ENCODE measurements at places on chromosomes 1 and 21. TPM values are rescaled to one million over a fixed set of nuclear protein-coding genes. Genes with fewer than 3 reads are reported as not detected.
A peak's percentile ranks its signal among the peaks of the same experiment; 100 is the strongest.

Gene MCM3AP
- 92.1 TPM for total RNA-seq

GRCh38 chr1:87329051-87329525 is 408 bp downstream of the LMO4 start:
- H3K4me3 ChIP-seq, result peak overlapping the region; percentile 95
- peaks cover 5% of the 10 kb centered on the region for H3K36me3 ChIP-seq
- H3K27me3 ChIP-seq, result peaks cover 20% of the 10 kb centered on the region
- peak overlapping the region; percentile 89 for H3K27ac ChIP-seq

DNA sequence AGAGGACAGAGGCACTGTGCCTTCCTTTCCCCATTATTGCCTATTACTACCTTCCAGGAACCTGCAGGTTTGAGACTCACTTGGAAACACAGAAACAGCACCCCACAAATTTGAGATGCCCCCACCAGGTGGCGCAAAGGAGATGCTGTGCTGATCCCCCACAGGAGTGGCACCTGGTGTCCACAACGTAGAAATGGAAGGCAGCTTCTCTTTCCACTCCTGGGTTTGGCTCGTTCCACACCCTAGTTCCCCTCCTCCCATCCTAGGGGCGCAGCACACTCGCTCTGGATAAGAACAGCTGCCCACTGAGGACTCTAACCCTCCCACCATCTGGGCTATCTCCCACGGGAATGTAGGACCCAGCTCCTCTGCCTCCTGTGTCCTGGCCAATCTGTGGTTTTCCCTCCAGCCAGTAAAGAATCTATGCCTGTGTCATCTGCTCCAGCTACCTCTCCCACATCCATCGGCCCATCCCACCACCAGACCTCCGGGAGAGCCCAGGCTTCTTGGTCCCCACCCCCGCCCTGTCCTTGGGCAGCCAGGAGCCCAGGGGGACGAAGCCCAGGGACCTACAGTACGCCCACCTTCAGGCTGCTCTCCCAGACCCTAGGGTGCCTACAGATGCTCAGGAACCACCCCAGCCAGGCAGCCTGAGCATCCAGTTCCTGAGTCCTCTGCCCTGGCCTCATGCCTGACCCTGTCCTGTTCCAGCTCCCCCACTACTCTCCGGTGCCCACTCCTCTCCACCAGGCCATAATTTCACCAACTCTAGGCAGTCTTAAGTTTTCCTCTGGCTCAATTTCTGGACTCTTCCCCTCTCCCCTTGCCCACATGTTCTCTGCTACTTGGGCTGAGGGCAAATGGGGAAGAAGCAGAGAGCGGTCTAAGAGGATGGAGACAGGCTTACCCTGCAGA is 549 bp downstream of the THBS3 start:
- peak overlapping the region; percentile 90 for H3K27ac ChIP-seq
- peak; percentile 89 for DNase-seq
- H3K27me3 ChIP-seq, result peaks cover 21% of the 10 kb centered on the region
- peaks cover 31% of the 10 kb centered on the region for H3K4me1 ChIP-seq
- H3K36me3 ChIP-seq, result peaks cover 13% of the 10 kb centered on the region

- H3K27ac ChIP-seq, result no peak overlapping the region
- H3K36me3 ChIP-seq, result peaks cover 11% of the 10 kb centered on the region
- peaks cover 20% of the 10 kb centered on the region for H3K4me1 ChIP-seq
- DNase-seq, result no peak
- no peak overlapping the region for H3K4me3 ChIP-seq
Measured at GRCh38 chr1:233086961-233087881, 136.8 kb downstream of the NTPCR start.

DNA sequence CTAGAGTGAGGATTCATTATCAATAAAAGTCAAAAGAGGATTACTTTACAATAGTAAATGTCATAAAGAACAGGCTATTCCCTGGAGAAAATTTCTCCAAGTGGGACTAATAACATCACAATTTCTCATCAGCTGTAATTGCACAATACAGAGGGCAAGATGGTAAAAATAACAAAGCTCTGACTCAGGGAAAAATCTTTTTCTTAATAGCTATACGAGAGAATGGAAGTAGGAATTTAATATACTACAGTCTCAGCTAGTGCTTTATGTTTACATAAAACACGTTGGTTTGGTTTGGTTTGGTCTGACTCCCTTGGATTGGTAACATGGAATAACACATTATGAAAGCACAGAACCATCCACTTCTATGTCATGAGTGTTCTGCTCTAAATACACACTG is 397.6 kb downstream of the LRRIQ3 start:
- DNase-seq, result no peak
- no peaks in the 10 kb centered on the region for H3K4me1 ChIP-seq
- H3K27ac ChIP-seq, result no peak overlapping the region
- H3K4me3 ChIP-seq, result no peak overlapping the region
- no peaks in the 10 kb centered on the region for H3K36me3 ChIP-seq
- H3K27me3 ChIP-seq, result no peaks in the 10 kb centered on the region

- no peak overlapping the region for H3K4me3 ChIP-seq
- H3K27me3 ChIP-seq, result no peaks in the 10 kb centered on the region
Measured at GRCh38 chr1:181061891-181062835, 26.3 kb upstream of the IER5 start.

Gene SLC45A3
- 9.2 TPM for total RNA-seq

Gene DENND2D
- total RNA-seq, result 3.6 TPM

DNA sequence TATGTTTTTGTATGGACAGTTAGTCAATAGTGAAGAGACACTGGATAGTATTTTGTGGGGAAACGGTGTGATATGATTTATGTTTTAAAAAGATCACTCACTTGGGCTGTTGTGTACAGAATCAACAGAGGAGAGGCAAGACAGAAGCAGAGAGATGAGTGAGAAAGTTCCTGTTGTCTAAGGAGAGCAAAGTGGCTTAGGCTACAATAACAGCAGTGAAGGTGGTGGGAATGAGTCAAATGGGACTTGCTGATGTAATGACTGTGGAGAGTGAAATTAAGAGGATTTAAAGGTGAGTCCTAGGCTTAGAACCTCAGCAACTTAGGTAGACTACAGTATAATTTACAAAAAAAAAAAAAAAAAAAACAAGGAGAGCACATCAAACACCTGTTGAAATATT is 169.2 kb upstream of the HP1BP3 start:
- H3K27me3 ChIP-seq, result no peaks in the 10 kb centered on the region
- no peak overlapping the region for H3K27ac ChIP-seq
- peaks cover 3% of the 10 kb centered on the region for H3K4me1 ChIP-seq
- H3K36me3 ChIP-seq, result no peaks in the 10 kb centered on the region

Gene OR2G6
- not detected for total RNA-seq

DNA sequence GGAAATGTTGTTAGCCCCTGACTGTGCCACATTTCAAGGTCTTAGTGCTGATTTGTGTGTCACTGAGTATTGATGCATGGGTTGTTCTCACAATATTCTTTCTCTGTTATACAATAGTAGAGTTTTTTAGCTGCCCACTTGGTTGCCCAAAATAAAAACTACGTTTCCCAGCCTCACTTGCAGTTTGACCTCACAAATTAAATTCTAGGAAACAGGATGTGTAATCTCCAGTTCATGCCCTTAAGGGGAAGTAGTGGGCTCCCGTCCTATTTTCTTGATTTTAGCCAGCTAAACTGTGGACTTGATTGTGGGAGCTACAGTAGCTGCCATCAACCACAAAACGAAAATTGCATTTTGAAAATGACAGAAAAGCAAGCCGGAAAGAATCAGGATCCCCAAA is 27.3 kb upstream of the LAMC1 start:
- H3K36me3 ChIP-seq, result no peaks in the 10 kb centered on the region
- H3K27ac ChIP-seq, result peak overlapping the region; percentile 48
- no peak for DNase-seq
- H3K4me3 ChIP-seq, result no peak overlapping the region
- no peaks in the 10 kb centered on the region for H3K27me3 ChIP-seq
- H3K4me1 ChIP-seq, result no peaks in the 10 kb centered on the region

Gene OPTC
- total RNA-seq, result 0.36 TPM

DNA sequence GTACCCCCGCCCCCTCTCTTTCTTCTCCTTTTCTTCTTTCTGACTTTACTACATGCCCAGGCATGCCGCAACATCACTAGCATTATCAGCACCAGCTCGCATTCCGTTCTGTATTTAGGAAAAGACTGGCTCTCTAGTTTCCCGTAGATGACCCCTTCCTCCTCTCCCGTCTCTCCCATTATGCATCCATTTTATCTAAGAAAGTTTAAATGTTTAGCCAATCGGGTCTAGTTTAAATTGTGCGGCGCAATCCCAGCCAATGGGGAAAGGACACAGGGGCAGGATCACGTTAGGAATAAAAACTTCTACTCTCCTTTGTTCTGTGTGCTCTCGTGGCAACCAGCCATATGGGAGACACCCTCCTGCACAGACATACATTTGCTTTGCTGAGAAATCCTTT is 2.3 kb upstream of the KRTAP10-7 start:
- no peaks in the 10 kb centered on the region for H3K36me3 ChIP-seq
- peak overlapping the region; percentile 27 for H3K27ac ChIP-seq
- no peak for DNase-seq
- no peak overlapping the region for H3K4me3 ChIP-seq

Gene CEP350
- total RNA-seq, result 39.2 TPM

GRCh38 chr1:157725221-157725577 is 24.6 kb upstream of the FCRL3 start:
- no peak overlapping the region for H3K27ac ChIP-seq
- DNase-seq, result no peak
- H3K4me1 ChIP-seq, result no peaks in the 10 kb centered on the region
- peaks cover 7% of the 10 kb centered on the region for H3K36me3 ChIP-seq

DNA sequence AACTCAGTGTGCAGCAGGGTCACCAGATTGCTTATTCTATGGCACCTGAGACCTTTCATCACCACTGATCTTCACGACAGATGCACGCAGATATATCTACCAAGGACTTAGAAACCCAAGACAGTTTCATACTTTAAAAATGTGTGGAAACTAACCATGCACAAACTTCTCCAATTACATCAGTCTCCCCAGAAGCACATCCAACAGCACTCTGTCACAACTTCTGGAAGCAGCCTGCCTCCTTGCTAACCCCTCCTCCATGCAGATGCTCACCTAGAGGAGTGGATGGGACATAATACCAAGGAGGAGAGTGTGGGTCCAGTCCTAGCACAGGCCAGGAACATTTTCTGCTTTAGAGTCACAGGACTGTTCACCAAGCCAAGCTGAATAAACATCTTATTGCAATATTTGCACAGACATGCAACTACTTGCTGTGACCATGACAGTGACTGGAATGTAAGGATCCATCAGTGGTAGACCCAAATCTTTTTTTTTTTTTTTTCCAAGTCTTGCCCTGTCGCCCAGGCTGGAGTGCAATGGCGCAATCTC is 69.4 kb downstream of the HIVEP3 start:
- peaks cover 4% of the 10 kb centered on the region for H3K27me3 ChIP-seq
- H3K36me3 ChIP-seq, result no peaks in the 10 kb centered on the region

GRCh38 chr21:44530903-44531605 is 8.9 kb downstream of the KRTAP10-1 start:
- H3K36me3 ChIP-seq, result peaks cover 10% of the 10 kb centered on the region
- DNase-seq, result no peak
- no peak overlapping the region for H3K27ac ChIP-seq
- H3K4me1 ChIP-seq, result no peaks in the 10 kb centered on the region
- no peak overlapping the region for H3K4me3 ChIP-seq

Gene AMY2B
- 3.4 TPM for total RNA-seq

GRCh38 chr21:25737421-25737820 is 2.6 kb downstream of the GABPA start:
- peaks cover 13% of the 10 kb centered on the region for H3K36me3 ChIP-seq
- no peak overlapping the region for H3K27ac ChIP-seq
- H3K4me3 ChIP-seq, result no peak overlapping the region
- DNase-seq, result no peak
- H3K27me3 ChIP-seq, result peaks cover 16% of the 10 kb centered on the region

- H3K36me3 ChIP-seq, result no peaks in the 10 kb centered on the region
- no peak overlapping the region for H3K27ac ChIP-seq
- DNase-seq, result no peak
- H3K4me1 ChIP-seq, result peaks cover 12% of the 10 kb centered on the region
- H3K27me3 ChIP-seq, result no peaks in the 10 kb centered on the region
Measured at GRCh38 chr1:99650030-99650429, 4.1 kb downstream of the PALMD start.

DNA sequence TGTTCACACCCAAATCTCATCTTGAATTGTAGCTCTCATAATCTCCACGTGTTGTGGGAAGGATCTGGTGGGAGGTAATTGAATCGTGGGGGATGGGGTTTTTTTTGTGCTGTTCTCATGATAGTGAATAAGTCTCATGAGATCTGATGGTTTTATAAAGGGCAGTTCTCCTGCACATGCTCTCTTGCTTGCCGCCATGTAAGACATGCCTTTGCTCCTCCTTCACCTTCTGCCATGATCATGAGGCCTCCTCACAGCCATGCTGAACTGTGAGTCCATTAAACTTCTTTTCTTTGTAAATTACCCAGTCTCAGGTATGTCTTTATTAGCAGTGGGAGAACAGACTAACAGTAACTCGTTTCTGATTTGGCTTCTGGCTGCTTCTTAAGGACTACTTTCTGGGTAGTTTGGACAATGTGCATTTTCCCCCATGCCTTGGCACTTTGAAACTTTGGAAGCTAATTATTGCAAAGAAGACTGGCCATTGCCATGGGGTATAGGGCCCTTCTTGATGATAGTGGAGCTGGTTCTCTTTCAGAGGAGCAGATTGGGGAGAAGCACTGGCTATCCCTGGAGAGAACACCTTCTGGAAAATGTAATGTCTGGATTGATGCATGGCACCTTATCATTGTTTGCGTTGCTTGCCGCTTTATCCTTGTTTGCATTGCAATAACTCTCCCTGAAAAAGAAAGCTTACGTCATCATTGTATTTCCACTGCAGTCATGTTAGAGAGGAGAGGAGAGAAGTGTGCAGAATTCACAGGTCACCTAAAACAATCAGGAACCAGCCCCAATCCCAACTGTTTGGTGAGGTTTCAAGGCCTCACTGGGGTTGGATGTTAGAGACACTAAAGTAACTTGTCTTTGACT is 5.9 kb downstream of the CNIH3 start:
- peaks cover 26% of the 10 kb centered on the region for H3K27me3 ChIP-seq
- H3K4me1 ChIP-seq, result peaks cover 22% of the 10 kb centered on the region
- H3K36me3 ChIP-seq, result peaks cover 3% of the 10 kb centered on the region
- H3K4me3 ChIP-seq, result no peak overlapping the region

- H3K4me3 ChIP-seq, result peak overlapping the region; percentile 10
- no peak for DNase-seq
- no peak overlapping the region for H3K27ac ChIP-seq
Measured at GRCh38 chr1:41046347-41046775, 24.8 kb upstream of the SLFNL1 start.

Gene FMOD
- not detected for total RNA-seq

- DNase-seq, result no peak
- H3K4me3 ChIP-seq, result no peak overlapping the region
- H3K27me3 ChIP-seq, result no peaks in the 10 kb centered on the region
- peaks cover 23% of the 10 kb centered on the region for H3K36me3 ChIP-seq
- peak overlapping the region; percentile 14 for H3K27ac ChIP-seq
Measured at GRCh38 chr1:52435650-52436049, 31.2 kb downstream of the PRPF38A start.
